ENCODE measurements at places on chromosomes 4 and X. TPM values are rescaled to one million over a fixed set of nuclear protein-coding genes. Genes with fewer than 3 reads are reported as not detected.

Gene CT45A5
- total RNA-seq, result not detected

Gene UGT2B17
- total RNA-seq, result not detected

Gene SPANXA1
- not detected for total RNA-seq

Gene NHS
- total RNA-seq, result 2.3 TPM

Gene SOX3
- total RNA-seq, result not detected

Gene PRKX
- 14.2 TPM for total RNA-seq

Gene LNX1
- total RNA-seq, result 1.2 TPM

Gene CT45A1
- not detected for total RNA-seq

Gene SRPX
- total RNA-seq, result 132 TPM

Gene CXCL8
- 991 TPM for total RNA-seq

Gene HS3ST1
- total RNA-seq, result 0.56 TPM

Gene RIPPLY1
- not detected for total RNA-seq
